ENCODE measurements at places on chromosomes 2 and 18.

- DNase-seq: no peak
Measured at GRCh38 chr2:26578113-26578458, 63.1 kb downstream of the CIB4 start.

DNA sequence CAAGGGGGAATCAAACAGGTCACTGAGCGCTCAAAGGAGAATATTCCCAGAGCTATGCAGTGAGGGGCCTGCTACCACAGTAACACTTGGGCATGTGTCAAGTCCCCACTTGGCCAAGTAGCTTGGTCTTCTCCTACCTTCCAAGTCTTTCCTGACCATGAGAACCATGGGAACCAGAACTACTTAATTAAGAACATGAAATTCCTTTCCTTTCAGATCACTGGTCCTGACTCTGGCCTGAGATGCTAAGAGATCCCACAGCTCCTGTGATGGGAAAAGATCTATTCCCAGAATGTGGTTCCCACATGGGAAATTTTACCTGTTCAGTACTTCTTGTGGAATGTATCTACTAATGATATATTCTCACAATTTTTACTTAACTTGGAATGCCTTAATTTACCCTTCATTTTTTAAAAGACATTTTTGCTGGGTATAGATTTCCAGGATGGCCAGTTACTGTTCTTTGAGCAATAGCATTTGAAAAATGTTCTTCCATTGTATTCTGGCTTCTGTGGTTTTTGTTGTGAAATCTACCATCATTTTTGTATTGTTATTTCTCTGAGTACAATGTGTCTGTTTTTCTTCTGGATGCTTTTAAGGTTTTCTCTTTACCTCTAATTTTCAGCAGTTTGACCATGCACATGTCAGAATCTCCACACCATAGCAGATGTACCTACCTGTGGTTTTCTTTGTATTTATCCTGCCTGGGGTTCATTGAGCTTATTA lies 37.9 kb downstream of the KCNIP3 start:
- no peak for DNase-seq

GRCh38 chr2:70094978-70095719 lies 7.9 kb downstream of the PCBP1 start:
- no peak for DNase-seq

GRCh38 chr2:241637795-241638660 lies 535 bp downstream of the ATG4B start:
- DNase-seq: no peak

GRCh38 chr18:62420151-62420512 lies 95.0 kb downstream of the TNFRSF11A start:
- no peak for DNase-seq

DNA sequence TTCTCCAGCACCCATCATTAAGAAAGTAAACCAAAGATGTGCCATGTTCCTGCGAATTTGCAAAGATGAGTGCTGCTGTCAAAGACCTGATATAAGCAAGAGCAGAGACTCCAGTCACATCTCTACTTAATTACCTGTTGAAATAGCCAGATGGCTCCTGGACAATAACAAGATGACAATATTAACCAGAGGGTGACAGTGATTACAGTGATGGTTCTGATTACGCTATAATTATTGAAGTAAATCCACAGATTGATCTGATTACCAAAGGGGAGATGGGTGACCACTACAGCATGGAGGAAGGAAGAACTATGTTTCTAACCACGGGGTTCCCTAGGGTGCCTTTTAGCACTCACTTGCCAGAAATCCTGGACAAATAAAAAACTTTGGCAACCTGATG lies 36.5 kb upstream of the AFF3 start:
- DNase-seq: no peak

GRCh38 chr2:24763843-24764242 lies 29.3 kb downstream of the PTRHD1 start:
- no peak for DNase-seq
